Foreskin keratinocyte (primary cell): ENCODE measurements at places on chromosomes 12 and 14.

DNA sequence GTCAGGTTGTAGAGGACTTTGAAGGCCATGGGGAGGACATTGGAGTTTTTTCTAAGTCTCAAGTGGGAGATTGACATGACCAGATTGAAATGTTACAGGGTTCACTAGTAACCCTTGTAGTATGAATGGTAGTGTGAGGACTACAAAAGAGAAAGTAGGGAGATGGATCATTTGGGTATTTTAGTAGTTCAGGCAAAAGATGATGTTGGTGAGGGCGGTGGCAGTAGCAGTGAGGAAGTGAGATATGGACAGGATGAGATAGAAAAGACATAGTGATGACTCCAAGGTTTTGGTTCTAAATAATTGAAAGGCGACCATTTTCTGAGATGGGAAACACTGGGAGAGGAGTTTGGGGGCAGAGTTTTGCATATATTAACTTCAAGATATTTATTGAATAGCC lies 94.2 kb upstream of the CNTN1 start:
- DNase-seq = no peak

GRCh38 chr14:24100197-24100981 lies 6.3 kb downstream of the PCK2 start:
- no peak for DNase-seq

GRCh38 chr14:35897616-35898111 lies 71.5 kb downstream of the BRMS1L start:
- DNase-seq = no peak

DNA sequence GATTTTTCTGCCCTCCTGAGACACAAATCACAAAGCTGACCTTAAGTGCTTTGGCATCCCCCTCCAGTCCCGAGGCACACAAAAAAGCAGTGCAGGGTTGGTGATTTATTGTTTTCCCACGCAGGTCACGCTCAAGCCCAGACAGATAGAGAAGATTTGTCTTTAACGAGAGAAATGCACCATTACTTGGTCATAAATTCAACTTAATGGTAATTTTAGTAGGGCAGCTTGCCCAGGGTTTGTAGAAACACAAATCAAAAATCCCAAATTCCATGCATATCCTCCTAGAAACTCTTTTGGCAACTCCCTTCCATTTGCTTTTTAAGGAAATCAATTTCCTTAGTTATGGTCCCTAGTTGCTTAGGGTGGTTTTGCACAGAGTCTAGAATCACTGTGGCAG lies 132.6 kb downstream of the IGF1 start:
- no peak for DNase-seq

- no peak for DNase-seq
Measured at GRCh38 chr12:59645242-59645641, 49.4 kb downstream of the SLC16A7 start.

DNA sequence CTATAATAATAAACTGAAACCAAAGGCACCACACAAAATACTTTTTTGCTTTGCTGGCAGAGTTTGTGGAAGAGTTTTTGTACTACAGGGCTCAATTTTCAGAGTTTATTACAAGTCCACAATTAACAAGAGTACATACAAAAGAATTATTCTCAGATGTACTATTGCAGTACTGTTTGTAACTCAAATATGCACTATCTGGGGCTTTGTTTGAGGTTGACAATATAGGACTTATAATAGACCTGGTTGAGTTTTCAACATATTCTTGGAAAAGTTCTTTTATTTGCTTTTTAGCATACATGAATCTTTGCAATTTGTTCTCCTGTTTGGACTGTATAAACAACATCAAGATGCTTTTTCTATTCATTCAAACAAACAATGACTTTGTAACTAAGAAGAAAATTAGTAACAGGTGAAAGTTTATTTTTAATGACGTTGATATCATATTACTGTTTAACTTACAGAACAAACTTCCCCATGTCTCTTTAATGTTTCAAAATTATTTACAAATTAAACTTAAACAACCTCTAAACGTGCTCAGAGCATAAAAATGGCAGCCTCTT lies 407.4 kb upstream of the PRICKLE1 start:
- no peak for DNase-seq

DNA sequence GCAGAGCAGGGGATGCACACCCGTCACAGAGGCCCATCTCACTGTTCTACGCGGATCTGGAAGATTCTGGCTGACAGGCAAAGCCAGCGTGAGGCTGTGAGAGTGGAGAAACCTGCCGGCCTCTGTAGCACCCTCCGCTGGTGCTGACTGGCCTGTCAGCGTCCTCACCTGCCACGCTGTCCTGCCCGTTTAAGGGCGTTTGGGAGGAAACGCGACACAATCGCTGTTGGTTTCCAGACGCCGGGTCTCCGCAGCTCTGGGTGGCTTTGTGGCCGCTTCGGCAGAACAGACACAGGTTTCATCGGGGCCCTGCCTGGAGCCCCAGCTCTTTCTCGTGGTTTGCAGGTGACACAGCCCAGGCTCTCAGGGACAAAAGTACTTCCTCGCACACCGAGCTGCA lies 70.6 kb downstream of the NOC4L start:
- DNase-seq = no peak

GRCh38 chr14:63966407-63966806 lies 113.6 kb downstream of the SYNE2 start:
- DNase-seq = no peak

- DNase-seq = no peak
Measured at GRCh38 chr14:55333711-55334485, 62.7 kb downstream of the FBXO34 start.

DNA sequence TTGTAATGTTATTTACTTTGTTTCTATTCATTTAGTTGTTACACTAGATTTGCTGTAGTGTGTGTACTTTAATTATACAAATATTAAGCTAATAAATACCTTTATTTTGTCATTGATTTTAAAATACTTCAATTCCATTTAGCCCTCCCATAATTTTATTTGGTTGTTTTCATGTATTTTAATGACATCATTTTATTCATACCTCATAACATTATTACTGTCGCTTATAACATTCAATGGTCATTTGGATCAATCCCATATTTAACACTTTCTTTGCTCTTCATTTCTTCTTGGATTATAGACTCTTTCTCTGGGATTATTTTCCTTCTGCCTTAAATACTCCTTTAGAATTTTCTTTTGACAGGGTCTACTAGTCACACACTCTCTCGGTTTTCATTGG lies 86.6 kb upstream of the CAND1 start:
- DNase-seq = no peak

GRCh38 chr12:4152145-4152795 lies 121.3 kb upstream of the CCND2 start:
- DNase-seq = no peak

GRCh38 chr14:34403646-34404045 lies 58.4 kb downstream of the SPTSSA start:
- DNase-seq = no peak

GRCh38 chr12:65630555-65630954 lies 193.7 kb upstream of the HMGA2 start:
- DNase-seq = no peak

DNA sequence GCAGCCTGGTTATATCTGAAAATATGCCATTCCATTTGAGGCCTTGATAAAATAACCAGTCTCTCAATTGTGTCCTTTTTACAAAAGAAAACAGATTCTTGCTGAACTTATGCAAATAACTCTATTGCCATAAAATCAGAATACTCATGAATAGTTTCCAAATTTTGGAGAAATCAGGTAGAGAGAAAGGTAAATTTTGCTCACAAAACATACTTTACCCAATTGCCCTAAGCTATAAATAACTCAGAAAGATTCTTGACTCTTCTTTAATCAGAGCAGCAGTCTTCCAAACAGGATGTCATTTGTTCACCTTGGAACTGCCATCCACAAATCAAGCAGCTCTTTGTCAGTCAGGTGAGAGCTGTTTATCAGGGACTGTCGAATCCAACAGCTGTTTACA lies 12.6 kb downstream of the ZNF26 start:
- no peak for DNase-seq

DNA sequence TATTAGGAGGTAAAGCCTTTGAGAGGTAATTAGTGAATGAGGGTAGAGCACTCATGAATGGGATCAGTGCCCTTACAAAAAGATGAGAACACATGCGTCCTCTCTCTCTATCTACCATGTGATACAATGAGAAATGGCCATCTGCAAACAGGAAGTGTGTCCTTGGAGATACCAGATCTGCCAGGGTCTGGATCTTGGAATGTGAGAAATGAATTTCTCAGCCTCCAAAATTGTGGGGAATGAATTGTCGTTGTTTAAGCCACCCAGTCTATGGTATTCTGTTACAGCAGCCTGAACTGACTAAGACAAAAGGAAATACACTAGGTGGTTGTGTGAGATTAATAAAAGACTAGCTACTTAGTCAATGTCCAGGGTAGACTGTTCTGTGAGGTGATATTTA lies 366.6 kb downstream of the NELL2 start:
- no peak for DNase-seq

DNA sequence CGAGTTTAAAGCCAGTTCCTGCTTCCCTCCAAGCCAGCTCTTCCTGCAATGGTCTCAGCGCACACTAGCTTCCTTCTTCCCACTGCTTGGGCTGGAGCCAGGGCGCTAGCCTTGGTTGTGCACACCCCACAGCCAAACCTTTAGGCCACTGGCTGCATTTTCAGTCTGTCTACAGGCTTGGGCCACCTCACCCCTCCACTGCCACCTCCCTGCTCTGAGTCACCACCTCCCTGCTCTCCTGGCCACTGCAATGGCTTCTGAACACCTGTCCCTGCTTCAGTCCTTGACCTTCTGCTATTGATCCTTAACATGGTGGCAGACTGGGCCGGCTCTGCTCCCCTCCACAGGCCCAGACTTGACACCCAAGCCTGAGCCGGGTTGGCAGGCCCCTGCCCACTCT lies 151.1 kb downstream of the RBM19 start:
- DNase-seq = no peak

DNA sequence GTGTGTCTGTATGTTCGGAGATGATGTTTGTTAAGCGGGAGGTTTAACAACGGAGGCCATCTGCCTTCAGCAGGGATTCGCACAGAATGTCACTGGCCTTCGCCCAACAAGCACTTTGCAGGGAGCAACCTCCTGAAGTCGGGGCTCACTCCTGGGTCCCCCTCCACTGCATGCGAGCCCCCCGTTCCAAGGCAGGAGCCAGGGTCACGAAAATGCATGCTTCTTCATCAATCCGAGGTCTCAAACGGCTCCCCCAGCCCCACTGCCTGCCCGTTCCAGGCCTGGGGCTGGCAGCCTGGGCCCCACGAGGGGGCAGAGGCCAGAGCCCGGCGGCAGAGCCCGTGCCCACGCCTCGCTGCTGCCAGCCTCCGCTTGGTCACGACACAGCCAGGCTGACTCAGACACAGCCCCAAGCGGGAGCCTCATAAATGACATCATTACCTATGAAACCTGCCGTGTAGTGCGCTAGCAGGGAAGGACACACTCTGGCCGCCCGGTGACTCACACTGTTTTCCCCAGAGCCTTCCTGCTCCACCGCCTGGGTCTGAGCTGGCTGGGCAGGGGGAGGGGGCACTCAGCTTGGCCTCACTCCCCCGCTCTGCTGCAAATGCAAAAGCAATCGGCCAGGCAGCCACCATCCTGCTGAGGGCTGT lies 169.5 kb upstream of the RTL1 start:
- peak; percentile 72 for DNase-seq

DNA sequence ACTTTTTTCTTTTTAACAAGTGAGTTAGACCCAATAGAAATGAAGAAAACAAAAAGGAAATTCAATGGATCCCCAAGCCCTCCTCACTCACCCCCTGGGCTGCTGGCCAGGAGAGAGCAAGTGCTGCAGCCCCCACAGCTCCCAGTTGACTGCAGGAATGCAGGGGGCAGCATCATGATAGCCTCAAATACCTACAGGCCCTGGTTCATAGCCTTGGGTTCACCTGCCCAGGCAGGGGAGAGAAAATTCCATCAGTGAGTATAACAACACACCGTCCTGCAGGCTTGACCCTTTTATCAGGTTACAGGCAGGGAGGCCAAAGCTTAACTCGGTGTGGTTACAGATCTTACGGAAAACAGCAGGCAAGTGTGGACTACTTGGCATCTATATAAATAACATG lies 76.3 kb downstream of the PHLDA1 start:
- no peak for DNase-seq

- DNase-seq = peak; percentile 90
Measured at GRCh38 chr12:75390899-75391538, at the start of gene GLIPR1L2. Gene GLIPR1L2, plus strand, starts transcription at chr12:75391089. Its CDS starts 28 bp downstream, at chr12:75391117.

GRCh38 chr14:23355871-23356435 lies 3.3 kb upstream of the SLC22A17 start:
- no peak for DNase-seq

DNA sequence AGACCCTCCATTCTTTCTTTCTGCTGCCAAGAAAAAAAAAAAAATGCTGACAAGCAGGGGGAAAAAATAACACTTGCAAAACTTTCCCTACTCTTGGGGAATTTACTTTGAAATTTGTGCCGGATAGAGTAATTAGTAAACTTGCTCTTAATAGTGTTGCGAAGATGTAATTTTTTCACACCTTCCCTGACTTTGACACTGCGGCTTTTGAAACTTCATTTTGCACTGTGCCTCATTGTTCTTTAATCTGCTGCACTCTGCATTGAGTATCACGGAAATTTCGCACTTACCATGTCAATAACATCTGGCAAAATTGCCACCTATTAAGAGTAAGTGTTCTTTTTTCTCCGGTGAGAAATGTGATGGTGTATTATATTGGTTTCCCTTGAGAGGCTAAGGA lies 596.1 kb downstream of the VRK1 start:
- DNase-seq = no peak

GRCh38 chr12:77218278-77218677 lies 152.9 kb upstream of the E2F7 start:
- DNase-seq = no peak

DNA sequence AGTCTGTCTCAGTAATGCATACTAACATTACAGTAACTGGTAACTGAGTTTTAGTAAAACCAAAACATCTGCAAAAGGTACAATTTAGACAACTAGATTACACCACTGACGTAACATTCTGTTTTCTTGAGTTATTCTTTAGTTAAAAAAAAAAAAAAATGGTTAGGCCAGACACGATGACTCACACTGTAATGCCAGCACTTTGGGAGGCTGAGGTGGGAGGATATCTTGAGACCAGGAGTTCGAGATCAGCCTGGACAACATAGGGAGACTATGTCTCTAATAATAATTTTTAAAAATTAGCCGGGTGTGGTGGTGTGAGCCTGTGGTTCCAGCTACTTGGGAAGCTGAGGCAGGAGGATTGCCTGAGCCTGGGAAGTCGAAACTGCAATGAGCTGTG lies 34.1 kb downstream of the AP5M1 start:
- no peak for DNase-seq

DNA sequence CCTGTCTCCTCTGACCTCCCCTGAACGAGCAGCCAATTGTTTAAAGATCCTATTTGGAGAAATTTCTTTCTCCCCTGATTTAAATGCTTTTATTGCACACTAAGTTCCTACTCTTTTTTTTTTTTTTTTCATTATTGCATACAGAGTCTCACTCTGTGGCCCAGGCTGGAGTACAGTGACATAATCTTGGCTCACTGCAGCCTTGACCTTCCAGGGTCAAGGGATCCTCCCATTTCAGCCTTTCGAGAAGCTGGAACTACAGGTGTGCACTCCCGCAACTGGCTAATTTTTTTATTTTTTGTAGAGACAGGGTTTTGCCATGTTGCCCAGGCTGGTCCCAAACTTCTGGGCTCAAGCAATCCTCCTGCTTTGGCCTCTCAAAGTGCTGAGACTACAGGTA lies 5.2 kb upstream of the P2RX7 start:
- no peak for DNase-seq

- no peak for DNase-seq
Measured at GRCh38 chr14:94571395-94571794, 9.8 kb upstream of the SERPINA5 start.

- no peak for DNase-seq
Measured at GRCh38 chr12:53699678-53700025, 23.8 kb upstream of the ATP5MC2 start.
